Type B pancreatic cell (in vitro differentiated cells): ENCODE measurements at places on chromosomes 1 and 21. TPM values are rescaled to one million over a fixed set of nuclear protein-coding genes. Genes with fewer than 3 reads are reported as not detected.
A peak's percentile ranks its signal among the peaks of the same experiment; 100 is the strongest.

GRCh38 chr1:178349801-178350200 is 147.0 kb downstream of the CLEC20A start:
- DNase-seq: no peak

DNA sequence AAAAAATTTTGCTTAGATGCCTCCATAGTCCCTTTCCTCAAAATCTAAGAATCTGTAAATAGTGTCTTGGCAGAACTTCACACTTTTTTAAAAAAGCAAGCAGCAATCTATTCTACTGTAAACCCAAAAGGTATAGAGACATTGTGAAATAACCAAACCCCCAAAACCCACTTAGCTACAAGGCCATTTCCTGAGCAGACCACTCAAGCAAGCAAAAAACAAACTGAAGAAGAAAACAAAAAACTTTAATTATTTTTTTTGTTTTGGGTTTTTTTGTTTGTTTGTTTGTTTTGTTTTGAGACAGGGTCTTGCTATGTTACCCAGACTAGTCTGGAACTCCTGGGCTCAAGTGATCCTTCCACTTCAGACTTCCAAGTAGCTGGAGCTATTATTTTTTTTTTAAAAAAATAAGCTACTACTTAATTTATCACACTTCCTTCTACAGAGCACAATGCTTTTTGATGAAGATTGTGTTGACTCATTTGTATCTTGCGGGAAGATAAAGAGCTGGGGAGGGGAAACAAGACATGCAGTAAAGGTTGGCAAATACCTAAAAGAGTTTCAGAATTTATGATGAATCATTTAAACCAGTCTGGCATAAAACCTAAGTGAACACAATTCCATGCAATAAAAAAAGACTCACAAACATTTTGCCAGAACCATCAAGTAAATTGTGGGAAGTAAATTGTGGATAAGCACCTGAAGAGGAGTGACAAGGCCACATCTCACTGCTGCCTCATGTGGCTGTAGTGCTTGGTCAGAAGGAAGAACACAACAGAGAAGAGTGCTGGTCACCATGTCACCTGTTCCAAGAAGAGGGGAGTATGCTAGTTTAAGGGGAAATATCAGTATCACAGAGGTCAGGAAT is 2.7 kb upstream of the PTPN22 start:
- no peak for DNase-seq

DNA sequence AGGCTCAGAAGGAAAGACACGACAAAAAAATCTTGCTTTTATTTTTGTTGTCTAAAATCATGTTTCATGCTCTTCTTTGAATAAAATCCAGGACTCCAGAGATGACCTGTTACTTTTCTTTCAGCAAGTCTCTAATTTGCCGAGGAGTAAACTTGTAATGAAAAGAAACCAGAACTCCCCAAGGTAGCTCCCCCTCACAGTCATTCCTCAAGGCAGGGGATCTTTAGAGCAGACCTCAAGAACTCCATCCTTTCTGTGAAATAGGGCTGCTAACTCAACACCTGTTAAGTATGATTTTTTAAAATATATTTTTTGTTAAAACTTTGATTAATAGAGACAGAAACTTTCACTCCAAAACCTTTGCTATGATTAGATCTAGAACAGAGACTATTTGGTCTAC is 82.7 kb upstream of the ABCD3 start:
- no peak for DNase-seq

DNA sequence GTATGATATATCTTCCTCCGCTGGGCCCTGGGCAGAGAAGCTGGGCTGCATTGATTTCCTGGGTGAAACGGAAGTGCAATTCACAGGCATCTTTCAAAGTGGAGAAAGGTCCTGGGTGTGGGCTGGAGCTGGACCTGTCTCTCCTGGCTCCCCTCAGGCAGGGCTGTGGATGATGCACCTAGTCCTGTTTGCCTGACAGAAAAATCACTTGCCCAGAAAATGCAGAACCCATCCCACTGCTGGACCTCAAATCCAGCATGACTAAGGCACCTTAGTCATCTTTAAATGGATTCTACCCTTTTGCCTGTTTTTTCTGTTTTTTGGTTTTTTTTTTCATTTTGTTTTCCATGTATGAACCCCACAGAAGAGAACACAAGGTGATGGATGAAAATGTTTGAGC is 49.7 kb downstream of the MYSM1 start:
- DNase-seq: no peak

DNA sequence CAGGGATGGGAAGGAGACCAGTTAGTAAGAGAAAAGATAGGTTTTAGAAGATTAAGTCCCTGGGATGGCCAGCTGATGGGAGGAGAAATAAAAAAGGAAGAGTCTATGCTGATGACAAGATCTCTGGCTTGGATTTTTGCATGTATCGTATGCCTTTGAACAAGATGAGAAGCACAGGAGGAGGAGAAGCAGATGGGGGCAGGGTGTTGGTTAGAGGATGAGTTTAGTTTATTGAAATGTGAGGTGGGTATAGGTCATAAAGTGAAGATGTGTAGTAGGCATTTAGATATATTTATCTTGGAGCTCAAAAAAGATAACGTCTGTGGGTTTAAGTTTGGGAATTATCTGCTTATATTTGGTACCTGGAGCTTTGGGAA is 1.4 kb downstream of the TIPRL start:
- no peak for DNase-seq

DNA sequence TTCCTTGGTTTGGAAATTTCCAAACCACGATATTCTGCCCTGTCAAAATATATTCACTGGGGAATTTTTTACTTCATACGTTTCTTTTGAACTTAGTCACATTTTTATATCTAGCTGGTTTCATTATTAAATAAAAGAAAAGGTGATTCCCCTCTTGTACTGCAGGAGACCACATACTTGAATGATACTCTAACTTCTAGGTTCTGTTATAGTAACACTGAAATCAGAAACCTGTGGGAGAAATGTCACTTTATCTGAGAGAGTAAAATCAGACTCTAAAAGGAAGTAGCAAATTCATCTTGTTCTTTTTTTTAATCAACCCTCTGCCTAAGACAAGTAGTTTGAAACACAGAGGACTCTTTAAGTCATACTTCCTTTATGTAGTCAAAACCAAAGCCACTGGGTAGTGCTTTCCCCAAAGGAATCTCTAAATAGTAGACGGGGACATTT is 34.4 kb downstream of the MRPL39 start:
- no peak for DNase-seq

DNA sequence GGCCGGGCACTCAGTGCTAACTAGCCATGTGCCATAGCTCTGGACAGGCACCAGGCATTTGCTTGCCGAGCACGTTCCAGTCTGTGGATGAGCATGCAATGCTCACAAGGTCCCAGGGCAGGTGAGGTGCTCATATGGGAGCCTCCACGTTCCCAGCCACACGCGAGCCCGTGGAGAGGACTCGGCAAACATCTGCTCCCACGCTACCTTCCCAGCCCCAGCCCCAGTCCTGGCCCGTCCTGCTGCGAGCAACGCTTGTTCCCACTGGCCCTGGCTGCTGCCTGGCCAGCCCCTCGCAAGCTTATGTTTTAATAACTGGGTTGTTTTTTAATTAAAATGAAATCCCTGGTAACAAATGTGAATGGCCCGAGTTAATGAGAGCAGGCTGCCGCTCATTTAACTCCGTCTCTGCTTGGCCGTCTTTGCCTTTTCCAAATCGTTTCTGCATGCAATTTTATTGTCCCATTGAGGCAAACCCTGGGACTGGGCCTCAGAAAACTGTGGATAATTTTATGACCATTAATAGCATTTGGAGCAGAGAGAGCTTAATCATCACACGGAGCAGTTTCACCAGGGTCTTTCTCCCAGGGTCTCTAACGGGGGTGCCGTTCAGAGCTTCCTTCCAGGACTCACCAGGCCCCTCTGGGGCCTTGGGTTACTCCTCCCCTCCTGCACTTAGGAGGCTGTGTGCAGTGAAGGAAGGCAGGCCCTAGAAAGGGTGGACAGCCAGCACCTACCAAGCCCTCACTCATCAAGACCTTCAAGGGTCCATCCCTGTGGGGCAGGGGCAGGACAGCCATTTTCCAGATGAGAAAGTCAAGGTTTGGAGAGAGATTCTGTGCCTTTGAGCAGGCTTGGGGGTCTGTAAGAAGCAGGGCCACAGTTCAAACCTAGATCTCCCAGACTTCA is 136.8 kb downstream of the GLIS1 start:
- no peak for DNase-seq

GRCh38 chr1:221783437-221783836 is 41.5 kb upstream of the DUSP10 start:
- DNase-seq: no peak

GRCh38 chr1:115182012-115182715 is 92.9 kb upstream of the TSPAN2 start:
- no peak for DNase-seq

DNA sequence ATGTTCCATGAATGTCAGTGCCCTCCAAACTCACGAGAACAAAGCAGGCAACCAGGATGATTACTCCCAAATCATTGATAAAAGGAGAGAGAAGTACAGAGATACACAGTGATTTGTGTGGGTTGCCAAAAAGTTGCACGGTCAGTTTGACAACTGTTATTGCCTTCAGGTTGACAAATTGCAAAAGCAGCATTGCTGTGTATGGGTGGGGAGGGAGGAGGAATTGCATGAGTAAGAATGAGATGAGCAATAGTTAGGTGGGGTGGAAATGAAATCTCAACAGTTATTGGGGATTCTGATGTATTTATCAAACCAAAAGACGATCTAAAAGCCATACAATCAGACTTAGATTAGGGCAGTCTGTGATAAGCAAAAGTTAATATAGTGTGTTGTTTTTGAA is 93.7 kb downstream of the NTMT2 start:
- no peak for DNase-seq

- DNase-seq: no peak
Measured at GRCh38 chr1:225532240-225532944, 104.6 kb upstream of the LBR start.

- no peak for DNase-seq
Measured at GRCh38 chr1:175294179-175294756, 101.7 kb upstream of the KIAA0040 start.

GRCh38 chr1:99180343-99180808 is 83.9 kb upstream of the PLPPR4 start:
- DNase-seq: no peak

- DNase-seq: no peak
Measured at GRCh38 chr1:153663211-153663610, 4.7 kb downstream of the SNAPIN start.

DNA sequence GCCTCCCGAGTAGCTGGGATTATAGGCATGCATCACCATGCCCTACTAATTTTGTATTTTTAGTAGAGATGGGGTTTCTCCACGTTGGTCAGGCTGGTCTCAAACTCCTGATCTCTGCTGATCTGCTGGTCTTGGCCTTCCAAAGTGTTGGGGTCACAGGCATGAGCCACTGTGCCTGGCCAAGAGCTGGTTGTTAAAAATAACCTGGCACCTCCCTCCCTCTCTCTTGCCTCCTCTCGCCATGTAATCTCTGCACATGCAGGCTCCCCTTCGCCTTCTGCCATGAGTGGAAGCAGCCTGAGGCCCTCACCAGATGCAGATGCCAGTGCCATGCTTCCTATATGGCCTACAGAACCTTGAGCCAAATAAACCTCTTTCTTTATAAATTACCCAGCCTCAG is 74.7 kb upstream of the TLR5 start:
- DNase-seq: peak; percentile 36

DNA sequence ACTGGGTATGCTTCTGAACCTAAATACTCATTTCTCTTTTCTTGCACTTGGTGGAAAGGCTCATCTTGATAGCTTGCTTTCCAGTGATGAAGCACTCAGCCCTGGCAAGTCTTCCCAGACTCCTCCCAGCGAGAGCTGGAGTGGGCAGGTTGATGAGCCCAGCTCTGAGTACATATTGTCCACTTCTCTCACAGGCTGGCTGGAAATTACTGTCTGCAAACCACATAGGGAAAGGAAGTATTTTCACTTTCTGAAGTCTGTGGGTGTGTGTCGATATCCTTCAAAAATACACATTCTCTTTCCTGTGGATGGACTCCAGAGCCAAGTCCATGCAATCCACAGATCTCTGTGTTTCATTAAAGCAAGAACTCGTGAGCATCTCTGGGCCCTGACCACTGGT is 38.7 kb upstream of the CNTN2 start:
- DNase-seq: no peak

GRCh38 chr1:190949939-190950338 is 472.3 kb upstream of the BRINP3 start:
- DNase-seq: no peak

GRCh38 chr1:94438692-94439276 is 20.6 kb downstream of the ABCD3 start:
- DNase-seq: no peak

GRCh38 chr1:208174731-208175507 is 69.3 kb downstream of the PLXNA2 start:
- no peak for DNase-seq

DNA sequence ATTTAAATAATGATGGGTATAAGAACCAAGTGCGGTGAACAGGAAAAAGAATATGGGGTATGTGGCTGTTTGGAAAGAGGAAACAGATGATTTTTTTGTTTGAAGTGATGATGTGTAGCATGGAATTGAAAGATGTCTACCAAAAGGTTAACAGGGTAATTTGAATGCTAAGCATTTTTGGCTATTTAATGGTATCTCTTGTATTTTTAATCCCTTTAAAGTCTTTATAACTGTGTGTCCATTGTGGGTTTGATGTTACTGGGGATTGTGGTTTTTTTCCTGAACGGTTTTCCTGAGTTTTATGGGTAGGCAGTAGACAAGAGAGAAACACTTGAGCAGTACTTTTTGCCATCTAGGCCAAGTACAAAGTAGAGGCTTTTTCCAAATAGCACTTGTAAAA is 63.2 kb downstream of the PRDM2 start:
- DNase-seq: no peak

- no peak for DNase-seq
Measured at GRCh38 chr21:38597421-38597820, 99.1 kb upstream of the ERG start.

DNA sequence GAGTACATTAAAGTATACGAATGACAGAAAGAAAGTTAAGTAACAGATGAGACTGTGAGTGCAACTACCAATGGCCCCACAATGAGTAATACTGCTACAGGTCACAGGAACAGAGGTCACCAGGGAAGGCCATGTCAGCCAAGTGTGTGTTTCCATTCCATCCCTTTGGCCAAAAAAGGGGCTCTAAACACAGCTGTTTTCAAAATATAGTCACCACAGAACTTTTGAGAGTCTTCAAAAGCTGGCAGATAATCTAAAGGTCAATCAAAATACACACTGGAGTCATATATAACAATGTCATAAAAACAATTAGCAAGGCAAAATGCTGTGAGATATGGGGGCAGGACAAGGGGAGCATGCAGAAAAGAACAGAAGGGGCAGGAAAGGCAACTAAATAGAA is 10.2 kb downstream of the USP24 start:
- no peak for DNase-seq

DNA sequence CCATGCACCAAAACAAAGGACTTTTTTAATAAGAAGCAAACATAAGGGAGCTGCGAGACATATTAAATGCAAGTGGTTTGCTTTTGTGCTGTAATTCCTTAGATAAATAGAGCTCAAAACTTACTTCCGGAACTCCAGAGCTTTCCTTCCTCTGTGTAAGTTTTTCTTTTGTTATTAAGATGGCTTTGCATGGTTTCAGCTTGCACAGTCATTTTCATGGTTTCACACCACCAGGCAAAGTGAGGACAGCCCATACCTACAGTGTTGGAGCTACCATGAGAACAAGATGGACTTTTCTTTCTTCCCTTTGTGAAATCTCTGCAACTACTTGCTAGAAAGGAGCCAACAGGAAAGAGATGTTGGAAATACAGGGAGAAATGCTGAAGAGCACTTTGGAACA is 368.0 kb downstream of the SETD4 start:
- no peak for DNase-seq

ZBTB8B gene
- 0.74 and 1.9 TPM in 2 replicates for total RNA-seq

ERO1B gene
- 33.0 and 43.5 TPM in 2 replicates for total RNA-seq

IL24 gene
- not detected in 2 replicates for total RNA-seq

ADORA1 gene
- total RNA-seq: 0.40 and 2.7 TPM in 2 replicates

IGFN1 gene
- total RNA-seq: 2.0 and 7.9 TPM in 2 replicates

TFF1 gene
- 42.6 and 136 TPM in 2 replicates for total RNA-seq

ST6GALNAC3 gene
- total RNA-seq: 3.8 and 24.7 TPM in 2 replicates

FAM229A gene
- 4.7 and 8.7 TPM in 2 replicates for total RNA-seq

CTNNBIP1 gene
- total RNA-seq: 51.8 and 54.1 TPM in 2 replicates

ZNF697 gene
- 9.9 and 11.8 TPM in 2 replicates for total RNA-seq
